ENCODE measurements at places on chromosomes 7 and 10. TPM values are rescaled to one million over a fixed set of nuclear protein-coding genes. Genes with fewer than 3 reads are reported as not detected.

The KCTD7 gene
- polyA plus RNA-seq, result 21.5 TPM

The ARPC1B gene
- 47.3 TPM for polyA plus RNA-seq

The NPC1L1 gene
- polyA plus RNA-seq, result not detected

The AFAP1L2 gene
- polyA plus RNA-seq, result 7.5 TPM

The SLC26A3 gene
- polyA plus RNA-seq, result not detected

The GATAD1 gene
- 13.6 TPM for polyA plus RNA-seq

The GLCCI1 gene
- polyA plus RNA-seq, result 17.7 TPM

The CNPY1 gene
- polyA plus RNA-seq, result 0.97 TPM

The LDB3 gene
- polyA plus RNA-seq, result 14.4 TPM

The AS3MT gene
- polyA plus RNA-seq, result 16.8 TPM

The DPP6 gene
- polyA plus RNA-seq, result 16.7 TPM

The VAX1 gene
- 0.48 TPM for polyA plus RNA-seq

The OR2A12 gene
- not detected for polyA plus RNA-seq

The AKR1C4 gene
- not detected for polyA plus RNA-seq

Measured in brain (organoid and tissue), 16 donors.